Ovary (tissue), 10 donors: ENCODE measurements at places on chromosomes 12 and 14. TPM values are rescaled to one million over a fixed set of nuclear protein-coding genes. Genes with fewer than 3 reads are reported as not detected.

The MARCHF9 gene
- 8.2 TPM for total RNA-seq

DNA sequence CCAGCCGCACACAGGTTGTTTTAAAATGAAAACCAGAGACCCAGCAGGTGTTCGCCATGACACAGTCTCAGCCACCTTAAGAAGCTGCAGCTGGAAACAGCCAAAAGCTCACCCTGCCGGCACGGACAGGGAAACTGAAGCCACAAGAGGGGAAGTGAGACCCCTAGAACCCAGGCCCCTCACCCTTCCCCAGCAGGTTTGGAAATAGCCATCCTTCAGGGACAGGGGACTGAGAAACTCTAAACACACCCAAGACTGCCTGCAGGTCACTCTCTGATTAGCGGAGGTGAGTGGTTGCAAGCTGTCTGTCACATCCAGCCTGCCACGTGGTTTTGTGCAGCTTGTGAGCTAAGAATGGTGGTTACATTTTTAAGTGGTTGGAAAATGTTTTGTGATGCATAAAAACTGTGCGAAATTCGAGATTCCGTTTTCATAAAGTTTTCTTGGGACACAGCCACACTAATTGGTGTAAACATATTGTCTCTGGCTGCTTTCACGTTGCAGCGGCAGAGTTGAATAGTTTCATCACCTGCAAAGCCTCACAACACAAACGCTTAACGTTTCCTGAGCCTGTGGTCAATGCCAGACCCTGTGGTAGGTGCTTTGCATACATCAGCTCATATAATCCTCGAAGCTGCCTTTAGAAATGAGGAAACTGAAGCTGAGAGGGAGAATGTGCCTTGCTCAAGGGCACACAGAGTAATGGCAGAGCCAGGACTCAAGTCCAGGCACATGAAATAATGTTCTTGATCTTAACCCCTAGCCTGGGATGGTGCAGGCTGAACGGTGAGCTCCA, 1.7 kb upstream of the SELPLG start:
- H3K4me3 ChIP-seq: no peak overlapping the region
- H3K27me3 ChIP-seq: no peaks in the 10 kb centered on the region
- DNase-seq: no peak
- H3K36me3 ChIP-seq: no peaks in the 10 kb centered on the region
- no peak overlapping the region for H3K27ac ChIP-seq

- H3K4me3 ChIP-seq: no peak overlapping the region
- no peak for DNase-seq
- no peaks in the 10 kb centered on the region for H3K36me3 ChIP-seq
- H3K27ac ChIP-seq: peak overlapping the region; percentile 57
- no peaks in the 10 kb centered on the region for H3K27me3 ChIP-seq
These were observed 58.9 kb downstream of the NCOR2 start for GRCh38 chr12:124508381-124509079.

The APOF gene
- total RNA-seq: not detected

DNA sequence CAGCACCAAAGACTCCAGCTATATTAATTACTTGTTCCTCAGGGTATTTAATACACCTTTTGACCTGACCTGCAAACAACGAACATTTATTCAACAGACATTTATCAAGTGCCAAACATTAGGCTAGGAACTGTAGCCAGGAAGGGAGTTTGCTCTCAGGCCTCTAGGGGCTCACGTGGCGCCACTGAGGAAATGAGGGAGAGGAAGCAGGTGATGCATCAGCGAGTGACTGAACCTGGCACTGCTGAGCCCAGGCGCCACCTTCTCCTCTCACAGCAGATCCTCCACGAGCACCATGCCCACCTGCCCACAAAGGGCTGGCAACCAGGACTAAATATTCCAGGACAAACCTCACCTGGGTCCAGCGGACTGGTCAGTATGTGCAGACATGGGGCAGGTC, 50.2 kb downstream of the SETD3 start:
- peaks cover 1% of the 10 kb centered on the region for H3K4me1 ChIP-seq
- no peak overlapping the region for H3K4me3 ChIP-seq
- DNase-seq: no peak
- H3K36me3 ChIP-seq: no peaks in the 10 kb centered on the region
- no peaks in the 10 kb centered on the region for H3K27me3 ChIP-seq

DNA sequence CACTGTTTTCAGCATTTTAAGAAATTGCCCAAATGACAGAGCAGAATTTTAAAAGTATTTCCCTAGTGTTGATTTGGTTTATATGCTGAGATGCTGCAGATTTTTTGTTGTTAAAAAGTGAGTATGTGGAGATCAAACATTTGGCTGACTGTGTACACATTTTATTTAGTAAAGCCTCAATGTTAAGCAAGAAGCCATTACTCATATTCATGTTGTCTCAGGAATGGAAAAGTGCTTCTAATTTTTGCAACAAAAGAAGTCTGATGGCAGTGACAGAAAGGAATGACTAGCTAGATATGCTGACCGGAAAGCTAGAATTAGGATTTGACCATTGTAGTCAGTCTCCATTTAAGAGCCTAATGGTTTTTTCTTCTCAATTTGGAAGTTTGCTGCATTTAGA, 22.5 kb downstream of the SLC38A6 start:
- no peak overlapping the region for H3K27ac ChIP-seq
- H3K36me3 ChIP-seq: no peaks in the 10 kb centered on the region
- no peak overlapping the region for H3K4me3 ChIP-seq

DNA sequence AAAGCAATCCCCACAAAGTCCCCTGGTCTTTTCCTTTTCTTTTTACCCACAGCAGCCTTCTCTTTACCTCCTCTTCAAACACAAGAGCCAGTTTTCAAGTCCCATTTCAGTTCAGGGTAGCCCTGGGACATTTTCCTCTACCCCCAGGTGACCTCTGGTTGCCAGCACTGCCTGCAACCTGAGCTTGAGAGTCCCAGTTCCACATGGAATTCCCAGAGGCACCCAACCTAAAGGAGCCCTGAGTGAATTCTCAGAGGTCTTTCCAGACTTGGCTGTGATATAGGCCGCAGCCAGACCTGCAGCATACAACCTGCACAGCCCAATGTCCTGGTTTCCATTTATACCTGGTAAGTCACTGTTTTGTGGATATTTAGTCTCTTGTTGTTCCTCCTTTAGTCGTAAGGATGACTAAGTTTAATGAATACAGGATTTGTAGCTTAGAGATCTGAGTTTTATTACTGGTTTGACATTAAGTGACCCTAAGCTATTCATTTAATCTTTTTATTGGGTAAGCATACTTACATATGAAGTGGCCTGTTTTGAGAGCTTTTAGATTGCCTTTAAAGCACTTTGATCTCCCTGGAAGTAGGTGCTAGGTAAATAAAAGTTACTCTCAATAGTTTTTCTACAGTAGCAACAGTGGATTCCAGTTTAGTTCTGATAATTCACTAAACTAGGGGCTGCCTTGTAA, 159.8 kb downstream of the TGFB3 start:
- H3K27ac ChIP-seq: no peak overlapping the region
- H3K36me3 ChIP-seq: no peaks in the 10 kb centered on the region
- H3K27me3 ChIP-seq: no peaks in the 10 kb centered on the region
- no peak for DNase-seq

DNA sequence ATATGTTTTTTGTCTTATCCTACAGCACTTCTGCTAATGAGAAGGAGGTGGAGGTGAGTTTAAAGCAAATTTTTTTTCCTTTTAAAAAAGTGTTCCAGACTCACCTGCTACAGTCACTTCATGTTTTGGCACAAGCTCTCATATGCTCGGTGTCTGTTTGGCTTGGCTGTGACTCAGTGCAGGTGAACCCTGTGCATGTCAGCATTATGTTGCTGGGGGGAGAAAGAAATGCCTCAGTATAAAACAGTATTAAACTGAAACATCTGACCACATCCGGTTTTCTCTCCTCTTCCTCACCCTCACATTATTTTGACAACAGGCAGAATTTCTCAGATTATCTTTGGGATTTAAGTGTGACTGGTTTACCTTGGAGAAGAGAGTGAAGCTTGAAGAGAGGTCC, 105.2 kb downstream of the DNAI7 start:
- no peak overlapping the region for H3K27ac ChIP-seq
- no peak for DNase-seq
- H3K36me3 ChIP-seq: no peaks in the 10 kb centered on the region
- no peaks in the 10 kb centered on the region for H3K27me3 ChIP-seq
- H3K4me3 ChIP-seq: no peak overlapping the region

The BCL11B gene
- total RNA-seq: 0.64 TPM

The MIP gene
- total RNA-seq: not detected

DNA sequence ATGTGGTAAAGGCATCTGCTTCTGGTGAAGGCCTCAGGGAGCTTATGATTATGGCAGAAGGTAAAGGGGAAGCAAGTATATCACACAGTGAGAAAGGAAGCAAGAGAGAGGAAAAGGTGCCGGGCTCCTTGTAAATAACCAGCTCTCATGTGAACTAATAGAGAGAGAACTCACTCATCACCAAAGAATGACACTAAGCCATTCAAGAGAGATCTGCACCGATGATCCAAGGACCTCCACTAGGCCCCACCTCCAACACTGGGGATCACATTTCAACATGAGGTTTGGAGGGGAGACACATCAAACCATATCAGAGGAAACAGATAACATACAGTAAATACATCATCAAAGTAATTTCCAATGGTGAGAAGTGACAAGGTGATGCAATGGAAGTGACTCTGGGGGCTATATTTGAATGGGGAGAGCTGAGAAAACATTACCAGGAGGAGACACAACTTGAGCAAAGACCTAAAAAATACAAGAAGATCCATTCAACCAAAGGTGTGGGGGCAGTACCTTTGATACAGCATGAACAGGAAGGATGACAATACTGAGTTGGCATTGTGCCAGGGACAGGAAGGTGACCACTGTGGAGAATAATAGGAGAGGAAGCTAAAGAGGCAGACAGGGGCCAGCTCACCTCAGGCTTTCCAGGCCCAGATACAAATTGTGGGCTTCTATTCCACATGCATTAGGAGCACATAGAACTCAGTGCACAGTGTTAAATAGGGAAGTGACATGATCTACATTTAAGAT, 134.4 kb upstream of the GRIP1 start:
- H3K4me1 ChIP-seq: no peaks in the 10 kb centered on the region
- no peak for DNase-seq
- H3K27me3 ChIP-seq: no peaks in the 10 kb centered on the region
- no peak overlapping the region for H3K4me3 ChIP-seq

DNA sequence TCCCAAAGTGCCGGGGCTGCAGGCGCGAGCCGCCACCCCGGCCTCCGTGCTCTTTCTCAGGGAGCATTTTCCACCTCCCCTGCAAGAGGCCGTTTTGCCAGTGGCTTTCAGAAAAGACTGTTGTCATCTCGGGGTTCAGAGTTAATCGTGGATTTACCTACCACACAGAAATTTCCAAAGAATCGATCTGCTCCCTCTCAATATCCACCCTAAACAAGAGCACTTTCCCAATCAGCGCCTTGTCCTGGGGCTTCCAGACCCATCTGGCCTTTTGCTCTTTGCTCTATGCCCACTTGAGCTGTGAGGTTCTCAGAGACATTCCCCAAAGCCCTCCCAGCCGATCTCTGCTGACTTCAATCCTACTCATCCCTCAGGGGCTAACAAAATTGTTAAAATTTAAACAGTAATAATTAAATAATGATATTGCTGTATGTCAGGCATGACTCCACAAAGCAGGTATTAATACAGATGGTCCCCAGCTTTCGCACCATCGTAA, 86.6 kb downstream of the NINJ2 start:
- no peak overlapping the region for H3K4me3 ChIP-seq
- peaks cover 9% of the 10 kb centered on the region for H3K4me1 ChIP-seq
- H3K27ac ChIP-seq: no peak overlapping the region
- DNase-seq: no peak
- H3K27me3 ChIP-seq: no peaks in the 10 kb centered on the region

GRCh38 chr14:85468816-85469215, 61.1 kb upstream of the FLRT2 start:
- no peak overlapping the region for H3K4me3 ChIP-seq
- no peaks in the 10 kb centered on the region for H3K27me3 ChIP-seq
- H3K36me3 ChIP-seq: no peaks in the 10 kb centered on the region
- DNase-seq: no peak

GRCh38 chr14:94109915-94110250, 653 bp upstream of the IFI27 start:
- H3K27ac ChIP-seq: peak overlapping the region; percentile 79
- H3K36me3 ChIP-seq: no peaks in the 10 kb centered on the region
- peaks cover 10% of the 10 kb centered on the region for H3K4me1 ChIP-seq
- H3K4me3 ChIP-seq: no peak overlapping the region

GRCh38 chr14:81589381-81590065, 55.9 kb upstream of the SEL1L start:
- no peaks in the 10 kb centered on the region for H3K36me3 ChIP-seq
- no peaks in the 10 kb centered on the region for H3K27me3 ChIP-seq
- H3K27ac ChIP-seq: no peak overlapping the region
- no peak overlapping the region for H3K4me3 ChIP-seq

- H3K27me3 ChIP-seq: no peaks in the 10 kb centered on the region
- H3K4me3 ChIP-seq: no peak overlapping the region
- H3K36me3 ChIP-seq: no peaks in the 10 kb centered on the region
- DNase-seq: no peak
- H3K4me1 ChIP-seq: no peaks in the 10 kb centered on the region
These were observed 391.8 kb downstream of the BMP4 start for GRCh38 chr14:53564870-53565269.

GRCh38 chr12:52846356-52846970, 2.3 kb downstream of the KRT78 start:
- no peak for DNase-seq
- H3K36me3 ChIP-seq: no peaks in the 10 kb centered on the region
- H3K27ac ChIP-seq: no peak overlapping the region
- H3K4me1 ChIP-seq: no peaks in the 10 kb centered on the region
- H3K27me3 ChIP-seq: no peaks in the 10 kb centered on the region
- H3K4me3 ChIP-seq: no peak overlapping the region

The CLEC12A gene
- total RNA-seq: not detected

The SPIC gene
- total RNA-seq: not detected

GRCh38 chr14:69137843-69138535, 14.9 kb downstream of the DCAF5 start:
- H3K27ac ChIP-seq: no peak overlapping the region
- no peaks in the 10 kb centered on the region for H3K27me3 ChIP-seq
- DNase-seq: no peak
- H3K4me1 ChIP-seq: peaks cover 2% of the 10 kb centered on the region

GRCh38 chr12:220491-220890, 6.5 kb upstream of the SLC6A12 start:
- H3K4me1 ChIP-seq: no peaks in the 10 kb centered on the region
- H3K27me3 ChIP-seq: no peaks in the 10 kb centered on the region
- no peaks in the 10 kb centered on the region for H3K36me3 ChIP-seq
- no peak overlapping the region for H3K27ac ChIP-seq
- no peak overlapping the region for H3K4me3 ChIP-seq
